PC-3 (cell line): ENCODE measurements at places on chromosomes 3 and 15. TPM values are rescaled to one million over a fixed set of nuclear protein-coding genes. Genes with fewer than 3 reads are reported as not detected.

GRCh38 chr3:156862338-156862737 lies 36.2 kb downstream of the LEKR1 start:
- peak; percentile 81 for DNase-seq
- H3K36me3 ChIP-seq, result no peaks in the 10 kb centered on the region
- H3K4me3 ChIP-seq, result no peak overlapping the region; the same call in 1 of the 2 replicates
- H3K4me1 ChIP-seq, result peaks cover 38% of the 10 kb centered on the region
- H3K27ac ChIP-seq, result peak overlapping the region; percentile 66
- no peaks in the 10 kb centered on the region for H3K27me3 ChIP-seq

- no peaks in the 10 kb centered on the region for H3K27me3 ChIP-seq
- H3K36me3 ChIP-seq, result no peaks in the 10 kb centered on the region
- H3K4me3 ChIP-seq, result no peak overlapping the region
- no peaks in the 10 kb centered on the region for H3K4me1 ChIP-seq
These were observed 30.4 kb upstream of the WWTR1 start for GRCh38 chr3:149688122-149688757.

DNA sequence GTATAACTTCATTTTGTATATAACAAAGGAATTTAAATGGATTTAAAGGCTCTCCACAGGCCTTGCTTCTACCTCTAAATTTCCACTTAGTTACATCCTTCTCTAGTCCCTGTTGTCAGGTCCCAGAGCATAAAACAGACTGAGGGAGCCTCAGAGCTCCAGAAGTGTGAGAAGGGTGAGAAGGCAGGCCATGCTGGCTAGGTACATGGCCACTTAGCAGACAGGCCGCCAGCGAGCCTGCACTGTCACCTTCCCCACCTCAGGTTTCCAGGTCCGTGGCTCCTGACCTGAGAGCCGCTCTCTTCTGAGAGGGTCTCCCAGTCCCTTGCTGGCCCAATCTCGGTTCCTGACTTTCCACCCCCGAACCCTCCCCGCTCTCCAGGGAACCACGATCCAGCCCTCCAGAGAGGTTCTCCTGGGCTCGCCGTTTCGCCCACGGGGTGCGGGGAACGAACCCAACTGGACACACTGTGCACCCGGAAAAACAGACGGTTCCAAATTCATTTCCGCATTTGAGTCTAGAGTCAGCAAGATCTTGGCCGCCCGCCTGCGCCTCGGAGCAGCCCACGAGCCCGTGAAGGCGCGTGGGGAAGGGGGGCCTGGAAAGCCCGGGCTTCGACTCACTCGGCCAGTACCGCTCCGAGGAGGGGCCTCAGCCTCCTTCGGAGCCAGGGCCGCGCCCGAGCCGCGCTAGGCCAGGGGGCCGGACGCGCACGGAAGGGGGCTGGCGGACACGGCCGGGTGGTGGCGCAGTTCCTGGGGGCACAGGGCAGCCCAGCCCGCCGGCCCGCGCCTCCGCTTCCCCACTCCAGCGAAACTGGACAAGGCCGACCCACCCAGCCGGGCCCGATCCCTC lies 16.7 kb upstream of the SOX2 start:
- DNase-seq, result no peak
- no peaks in the 10 kb centered on the region for H3K4me1 ChIP-seq
- H3K36me3 ChIP-seq, result no peaks in the 10 kb centered on the region
- no peak overlapping the region for H3K27ac ChIP-seq
- H3K27me3 ChIP-seq, result peaks cover 57% of the 10 kb centered on the region

DNA sequence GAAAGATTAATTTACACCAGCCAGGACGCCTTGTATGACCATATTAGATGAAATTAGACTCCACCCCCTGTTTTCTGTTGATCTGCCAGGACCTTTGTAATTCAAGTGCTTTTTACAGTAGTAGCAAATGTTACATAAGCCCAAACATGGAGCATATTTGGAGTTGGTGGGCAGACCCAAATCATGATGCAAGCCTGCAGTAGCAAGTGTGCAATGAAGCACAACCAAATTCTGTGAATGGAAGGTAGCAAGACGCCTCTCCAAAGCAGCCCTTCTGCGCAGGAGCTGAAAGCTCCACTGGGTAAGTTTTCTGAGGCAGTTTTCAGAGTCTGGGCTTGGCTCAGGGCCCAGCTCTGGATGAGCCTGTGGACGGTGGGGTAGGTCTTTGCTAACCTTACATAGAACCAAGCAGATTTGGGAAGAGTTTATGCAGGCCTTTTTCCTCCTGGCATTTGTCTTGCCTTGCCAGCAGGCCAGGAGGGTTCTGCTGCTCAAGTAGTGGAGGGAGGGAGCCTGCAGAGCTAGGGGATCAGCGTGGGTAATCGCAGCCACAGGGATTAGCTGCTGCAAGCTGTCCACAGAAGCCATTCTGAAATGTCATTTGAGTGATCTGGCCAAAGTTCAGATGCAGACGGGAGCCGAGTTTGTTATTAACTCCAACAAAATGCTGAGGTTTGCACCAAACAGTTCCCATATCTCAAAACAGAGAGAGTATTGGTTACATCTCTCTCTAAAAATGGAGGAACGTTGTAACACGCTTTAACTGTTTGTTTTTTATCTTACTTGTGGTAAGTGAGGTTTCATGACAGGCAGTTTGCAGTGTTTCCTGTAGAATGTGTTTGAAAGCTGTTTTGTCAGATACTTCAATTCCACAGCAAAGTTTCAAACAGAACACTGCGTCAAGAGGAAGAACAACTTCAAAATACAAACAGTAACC lies 55.4 kb downstream of the PSMD6 start:
- no peak overlapping the region for H3K4me3 ChIP-seq
- DNase-seq, result no peak
- peaks cover 9% of the 10 kb centered on the region for H3K4me1 ChIP-seq

- DNase-seq, result peak; percentile 40
- no peak overlapping the region for H3K4me3 ChIP-seq
- no peaks in the 10 kb centered on the region for H3K27me3 ChIP-seq
- peaks cover 8% of the 10 kb centered on the region; the same call in 1 of the 2 replicates for H3K4me1 ChIP-seq
These were observed 6.7 kb upstream of the NCEH1 start for GRCh38 chr3:172717493-172718088.

DNA sequence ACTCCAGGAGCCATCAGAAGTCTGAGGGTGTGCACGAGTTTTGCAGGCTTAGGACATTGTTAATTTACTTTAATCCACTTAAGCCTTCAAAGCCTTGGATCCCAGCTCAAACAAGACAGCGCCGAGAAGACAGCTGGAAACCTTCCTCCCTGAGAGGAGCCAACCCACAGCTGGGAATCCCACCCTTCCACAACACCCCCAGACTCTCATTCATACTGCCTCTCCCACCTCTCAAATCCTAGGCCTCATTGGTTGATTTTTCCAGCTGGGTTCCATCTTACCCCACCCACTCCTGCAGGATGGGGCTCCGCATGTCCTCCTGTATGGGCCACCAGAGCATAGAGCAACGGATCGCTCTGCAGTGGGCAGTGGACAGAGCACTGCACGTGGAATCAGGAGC lies 80.4 kb downstream of the SEMA5B start:
- peak overlapping the region; percentile 21 for H3K27ac ChIP-seq
- H3K27me3 ChIP-seq, result no peaks in the 10 kb centered on the region
- no peaks in the 10 kb centered on the region for H3K36me3 ChIP-seq
- DNase-seq, result no peak
- no peak overlapping the region for H3K4me3 ChIP-seq

GRCh38 chr3:159130108-159130507 lies 328.3 kb downstream of the MFSD1 start:
- no peak overlapping the region for H3K4me3 ChIP-seq
- no peaks in the 10 kb centered on the region for H3K36me3 ChIP-seq
- peaks cover 23% of the 10 kb centered on the region for H3K4me1 ChIP-seq

- no peaks in the 10 kb centered on the region for H3K27me3 ChIP-seq
- peak overlapping the region; percentile 96 for H3K27ac ChIP-seq
- no peak for DNase-seq
- no peak overlapping the region for H3K4me3 ChIP-seq
- no peaks in the 10 kb centered on the region for H3K36me3 ChIP-seq
These were observed 11.4 kb downstream of the FAM107A start for GRCh38 chr3:58565621-58566397.

DNA sequence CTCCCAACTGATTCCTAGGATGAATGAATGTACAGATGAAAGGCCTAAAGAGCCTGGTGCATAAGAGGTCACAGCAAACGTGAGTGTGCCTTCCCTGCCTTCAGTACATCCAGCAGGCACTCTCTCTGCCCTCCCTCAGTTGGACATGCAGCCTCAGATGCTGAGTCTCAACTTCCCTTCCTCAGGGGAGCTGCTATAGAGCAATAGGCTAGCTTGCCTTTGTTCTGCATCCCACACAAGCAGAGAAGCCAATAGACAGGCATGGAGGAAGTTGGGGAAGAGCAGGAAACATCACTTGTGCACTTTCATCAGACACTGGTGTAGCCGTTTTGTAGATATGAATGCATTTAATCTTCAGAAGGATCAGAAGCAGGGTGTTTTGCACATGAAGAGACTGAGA lies 147.5 kb upstream of the THBS1 start:
- H3K36me3 ChIP-seq, result no peaks in the 10 kb centered on the region
- no peak for DNase-seq
- no peak overlapping the region for H3K4me3 ChIP-seq
- H3K4me1 ChIP-seq, result peaks cover 17% of the 10 kb centered on the region
- no peaks in the 10 kb centered on the region for H3K27me3 ChIP-seq

GRCh38 chr3:120559242-120560061 lies 36.7 kb upstream of the NDUFB4 start:
- H3K4me1 ChIP-seq, result peaks cover 33% of the 10 kb centered on the region
- no peaks in the 10 kb centered on the region for H3K36me3 ChIP-seq
- H3K4me3 ChIP-seq, result peak overlapping the region; percentile 74

DNA sequence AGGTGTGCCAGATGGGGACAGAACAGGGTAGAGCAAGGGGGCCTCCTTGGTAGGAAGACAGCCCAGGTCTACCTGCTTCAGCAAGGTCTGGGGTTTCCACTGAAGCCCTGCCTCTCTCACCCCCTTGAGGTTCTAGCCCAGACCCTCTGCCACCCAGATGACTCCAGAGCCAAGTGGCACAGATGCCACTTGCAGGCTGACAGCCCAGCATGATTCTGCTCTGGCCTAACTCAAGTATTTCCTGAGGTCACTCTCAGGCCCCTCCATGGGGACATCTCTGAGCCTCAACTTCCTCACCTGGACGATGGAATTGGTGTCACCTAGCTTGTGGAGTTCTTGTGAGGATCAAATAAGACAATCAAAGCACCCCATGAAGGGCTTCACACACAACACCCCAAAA lies 23.9 kb downstream of the PLXNB1 start:
- no peak overlapping the region for H3K4me3 ChIP-seq
- no peaks in the 10 kb centered on the region for H3K36me3 ChIP-seq
- no peaks in the 10 kb centered on the region for H3K27me3 ChIP-seq

- H3K4me3 ChIP-seq, result no peak overlapping the region
- H3K27ac ChIP-seq, result no peak overlapping the region
- H3K27me3 ChIP-seq, result peaks cover 5% of the 10 kb centered on the region
- H3K4me1 ChIP-seq, result peaks cover 6% of the 10 kb centered on the region
- no peaks in the 10 kb centered on the region for H3K36me3 ChIP-seq
These were observed 60.3 kb downstream of the CHRD start for GRCh38 chr3:184440151-184440550.

- H3K4me1 ChIP-seq, result peaks cover 19% of the 10 kb centered on the region
- H3K36me3 ChIP-seq, result no peaks in the 10 kb centered on the region
- DNase-seq, result no peak
- no peaks in the 10 kb centered on the region for H3K27me3 ChIP-seq
- peak overlapping the region; percentile 81 for H3K27ac ChIP-seq
These were observed 639 bp downstream of the SPICE1 start for GRCh38 chr3:113514265-113514769.

- H3K4me1 ChIP-seq, result peaks cover 14% of the 10 kb centered on the region
- peak within 1 kb of the TSS; percentile 12; the same call in 1 of the 2 replicates for H3K27ac ChIP-seq
- H3K36me3 ChIP-seq, result peaks cover 3% of the 10 kb centered on the region; the same call in 1 of the 2 replicates
- DNase-seq, result peak; percentile 93
These were observed at the start of gene BBX for GRCh38 chr3:107522510-107523288. Gene BBX, plus strand, starts transcription at chr3:107522962. Its CDS starts 187,499 bp downstream, at chr3:107710461.

DNA sequence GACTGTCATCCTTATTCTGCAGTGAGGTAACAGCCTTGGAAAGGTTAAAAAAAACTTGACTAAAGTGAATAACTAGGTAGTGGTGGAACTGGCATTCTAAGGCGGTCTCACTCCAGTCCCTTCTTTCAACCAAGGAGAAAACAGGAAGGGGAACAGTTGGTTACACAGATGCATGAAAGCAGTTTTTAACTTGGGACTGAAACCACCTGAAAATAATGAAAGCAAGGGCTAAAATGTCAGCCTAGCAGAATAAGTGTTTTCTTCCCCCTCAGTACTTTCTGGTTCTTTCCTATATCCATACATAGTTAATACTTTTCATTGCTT lies 748 bp upstream of the AVEN start:
- no peaks in the 10 kb centered on the region for H3K36me3 ChIP-seq
- H3K27me3 ChIP-seq, result no peaks in the 10 kb centered on the region
- no peak overlapping the region for H3K27ac ChIP-seq

DNA sequence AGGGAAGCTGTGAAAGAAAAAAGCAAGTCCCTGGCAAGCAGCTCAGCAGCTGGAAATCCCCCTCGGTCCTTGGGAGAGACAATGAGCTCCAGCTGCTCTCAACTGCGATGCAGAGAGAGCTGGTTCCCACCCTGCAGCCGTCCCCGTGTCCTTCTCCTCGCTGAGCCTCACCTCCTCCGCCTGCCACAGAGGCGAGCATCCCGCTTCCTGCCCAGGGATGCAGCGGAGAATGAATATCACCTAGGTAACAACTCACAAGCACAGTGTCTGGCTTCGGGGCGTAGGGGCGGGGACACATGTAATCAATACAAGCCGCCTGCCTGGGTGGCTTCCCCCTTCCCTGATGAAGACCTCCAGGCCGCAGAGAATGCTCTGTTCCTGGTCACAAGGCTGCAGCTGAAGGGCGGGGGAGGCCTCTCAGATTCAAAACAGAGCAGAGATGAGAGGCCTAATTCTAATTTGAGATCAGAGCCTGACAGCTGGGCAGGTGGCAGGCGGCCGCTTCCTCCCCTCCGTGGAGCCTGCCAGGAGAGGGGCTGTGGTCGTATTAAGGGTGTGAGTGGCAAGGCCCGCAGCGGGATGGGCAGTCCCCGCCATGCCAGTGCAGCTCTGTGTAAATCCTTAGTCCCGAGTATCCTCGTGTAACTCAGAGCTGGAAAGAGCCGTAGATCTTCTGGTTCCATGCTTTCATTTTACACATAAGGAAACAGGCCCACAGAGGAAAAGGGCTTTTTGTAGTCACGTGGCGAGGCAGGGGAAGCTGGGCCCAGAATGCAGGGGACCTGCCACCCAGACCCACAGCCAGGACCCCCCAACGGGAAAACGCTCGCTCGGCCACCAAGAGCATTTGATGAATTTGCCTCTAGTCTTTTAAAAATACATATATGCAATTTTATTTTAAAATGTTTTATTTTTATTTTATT lies 24.3 kb downstream of the ZDHHC19 start:
- no peak overlapping the region for H3K4me3 ChIP-seq
- DNase-seq, result no peak
- peaks cover 7% of the 10 kb centered on the region; the same call in 1 of the 2 replicates for H3K4me1 ChIP-seq
- no peaks in the 10 kb centered on the region for H3K36me3 ChIP-seq

GRCh38 chr3:59831394-59831793 lies 781.6 kb upstream of the CFAP20DC start:
- no peak overlapping the region for H3K4me3 ChIP-seq
- H3K4me1 ChIP-seq, result no peaks in the 10 kb centered on the region
- DNase-seq, result no peak
- H3K36me3 ChIP-seq, result no peaks in the 10 kb centered on the region
- H3K27ac ChIP-seq, result no peak overlapping the region

- no peak for DNase-seq
- H3K27me3 ChIP-seq, result no peaks in the 10 kb centered on the region
- no peak overlapping the region for H3K4me3 ChIP-seq
- no peaks in the 10 kb centered on the region for H3K36me3 ChIP-seq
These were observed 2.4 kb downstream of the TNNC1 start for GRCh38 chr3:52451237-52452083.

Gene BRK1
- 110 and 140 TPM in 2 replicates for total RNA-seq

Gene ZNF197
- total RNA-seq, result 9.6 and 10.4 TPM in 2 replicates

Gene COL8A1
- 2.4 and 3.8 TPM in 2 replicates for total RNA-seq

Gene MAP1A
- 1.0 and 1.8 TPM in 2 replicates for total RNA-seq

Gene GPR149
- not detected in 2 replicates for total RNA-seq
